ENCODE measurements at places on chromosomes 5 and 9.

- DNase-seq = peak; percentile 26
Observed at GRCh38 chr5:174176511-174176910, 131.0 kb downstream of the NSG2 start.

DNA sequence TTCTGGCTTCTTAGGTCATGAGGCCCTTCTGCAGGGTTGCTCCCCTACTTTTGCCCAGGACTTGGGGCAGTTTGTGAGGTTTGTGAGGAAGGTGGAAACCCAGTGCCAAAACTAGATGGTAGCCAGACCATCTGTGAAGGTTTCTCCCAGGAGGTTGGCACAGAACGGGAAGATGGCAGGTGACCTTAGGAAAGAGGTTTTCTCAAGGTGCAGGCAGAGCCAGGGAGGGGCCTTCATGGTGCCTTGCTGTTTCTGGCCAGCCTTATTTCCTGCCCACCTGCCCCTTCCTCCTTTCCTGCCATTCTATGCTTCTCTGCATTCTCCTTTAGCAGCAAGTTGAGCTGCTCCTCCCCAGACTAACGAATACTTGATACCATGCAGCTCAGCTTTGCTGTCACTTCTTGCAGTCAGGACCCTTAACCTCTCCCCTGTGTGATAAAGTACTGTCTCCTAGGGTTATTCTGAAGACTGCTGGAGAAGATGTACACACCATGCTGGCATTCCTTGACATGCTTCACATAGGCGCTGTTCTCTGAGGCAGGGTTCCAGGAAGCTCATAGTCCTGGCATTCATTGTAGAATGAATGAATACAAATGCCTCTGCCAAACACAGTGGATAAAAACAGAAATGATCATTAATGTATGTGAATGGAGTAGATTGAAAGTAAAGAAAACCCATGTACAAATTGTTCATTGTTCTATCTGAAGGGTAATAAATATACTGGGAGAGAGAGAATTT lies 154.3 kb downstream of the KDM4C start:
- DNase-seq = peak; percentile 69

DNA sequence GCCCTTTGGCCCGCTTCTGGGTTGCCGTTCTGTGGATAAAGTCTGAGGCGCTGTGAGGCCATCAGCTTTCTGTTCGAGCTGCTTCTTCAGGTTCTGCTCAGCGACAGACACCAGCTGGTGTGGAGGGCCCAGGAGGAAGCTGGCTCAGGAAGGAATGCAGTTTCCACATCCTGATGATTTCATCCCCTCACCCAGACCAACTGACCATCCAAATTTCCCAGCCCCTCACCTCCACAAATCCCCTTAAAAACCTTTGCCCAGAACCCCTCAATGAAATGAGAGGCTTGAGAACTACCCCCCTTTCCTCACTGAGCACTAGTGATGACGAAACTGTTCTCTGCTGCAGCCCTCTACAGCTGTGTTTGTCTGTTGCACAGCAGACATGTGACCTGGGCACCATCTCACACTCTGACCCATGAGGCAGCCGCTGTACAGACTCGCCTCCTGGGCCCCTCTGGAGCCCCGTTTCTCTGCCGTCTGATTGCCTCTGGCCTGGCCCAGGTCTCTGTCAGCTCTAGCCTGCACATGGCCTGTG lies 45.4 kb downstream of the SPATA31C2 start:
- no peak for DNase-seq

DNA sequence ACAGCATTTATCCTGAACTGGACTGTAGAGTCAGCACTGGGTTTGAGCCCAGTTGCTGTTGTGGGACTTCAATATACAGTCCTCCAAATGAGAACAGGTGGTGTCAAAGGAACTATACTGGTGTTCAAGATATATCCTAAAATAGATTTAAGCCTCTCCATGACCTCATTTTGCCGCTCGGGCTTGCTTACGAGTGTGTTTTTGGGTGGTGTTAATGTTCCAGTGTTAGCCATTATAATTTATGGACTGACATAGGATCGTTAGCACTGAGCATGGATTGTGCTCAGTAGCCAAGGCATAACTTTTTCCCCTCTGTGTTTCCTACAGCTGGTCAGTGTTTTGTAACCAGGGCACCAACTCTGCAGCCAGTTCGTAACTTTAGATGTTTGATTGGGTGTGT lies 306.6 kb downstream of the SPATA31D1 start:
- no peak for DNase-seq

DNA sequence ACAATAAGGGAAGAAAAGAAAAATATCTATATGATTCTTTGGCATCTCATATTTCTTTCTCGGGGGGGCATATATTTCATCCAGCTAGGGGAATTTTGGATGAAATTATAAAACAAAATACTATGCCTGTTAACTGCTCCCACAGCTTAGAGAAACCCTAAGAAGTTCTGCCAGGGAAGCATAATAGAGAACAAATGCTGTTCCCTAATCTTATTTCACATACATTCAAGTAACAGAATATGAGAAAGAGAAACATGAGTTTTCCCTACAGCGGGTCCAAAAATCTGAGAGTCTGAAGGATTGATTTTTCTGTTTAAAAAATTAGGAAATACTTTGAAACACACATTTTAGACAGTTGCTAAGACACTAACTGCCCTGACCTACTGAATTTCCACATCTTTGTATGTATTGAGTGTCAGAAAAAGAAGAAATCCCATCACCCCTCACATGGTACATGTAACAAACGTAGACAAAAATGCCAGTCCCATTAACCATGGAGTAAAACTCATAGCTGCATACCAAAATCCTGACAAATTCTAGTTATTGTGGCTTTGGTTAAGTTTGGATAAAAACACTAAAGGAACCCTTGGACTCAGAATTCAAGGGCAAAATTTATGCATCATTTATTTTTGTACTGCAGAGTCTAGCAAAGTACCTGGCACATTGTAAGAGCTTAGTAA lies 620.2 kb upstream of the DMAC1 start:
- no peak for DNase-seq
